ENCODE measurements at places on chromosomes 2 and 18. TPM values are rescaled to one million over a fixed set of nuclear protein-coding genes. Genes with fewer than 3 reads are reported as not detected.

DNA sequence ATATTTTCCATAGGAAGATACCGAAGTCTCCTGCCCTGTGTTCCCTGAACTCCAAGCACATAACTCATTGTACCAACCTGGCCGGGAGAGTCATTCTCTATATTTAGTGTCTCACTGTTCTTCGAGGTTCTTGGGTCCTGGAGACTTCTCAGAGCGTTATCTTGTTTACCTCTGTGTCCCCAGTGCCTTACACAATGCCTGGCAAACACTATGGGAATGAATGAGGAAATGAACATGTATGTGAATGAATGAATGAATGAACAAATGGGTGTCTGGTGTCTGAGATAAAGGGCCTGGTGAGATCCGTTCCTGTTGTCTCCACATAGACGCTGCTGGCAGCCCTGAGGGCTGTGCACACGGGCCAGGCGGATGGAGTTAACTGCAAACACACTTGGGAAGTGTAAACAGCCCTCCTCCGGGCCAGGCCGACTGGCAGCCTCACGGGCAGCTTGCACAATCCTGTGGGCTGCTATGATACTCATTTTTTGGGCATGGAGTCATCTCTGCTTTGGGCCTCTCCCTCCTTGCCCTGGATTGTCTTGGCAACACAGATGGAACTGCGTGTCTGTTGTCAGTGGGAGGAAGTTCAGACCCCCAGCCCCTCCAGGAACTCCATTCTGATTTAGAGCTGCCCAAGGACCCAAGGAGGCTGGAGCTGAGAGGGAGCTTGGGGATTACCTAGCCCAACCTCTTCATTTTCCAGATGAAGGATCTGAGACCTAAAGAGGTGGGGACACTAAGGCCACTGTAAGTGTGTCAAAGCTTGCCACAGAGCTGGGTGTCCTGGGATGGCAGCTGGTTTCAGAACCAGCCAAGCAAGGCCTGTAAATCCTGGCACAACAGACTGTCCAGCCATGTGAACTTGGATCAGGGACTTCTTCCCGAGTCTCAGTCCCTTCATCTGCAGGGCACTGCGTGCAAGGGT, 124.4 kb downstream of the INHBB start:
- DNase-seq = peak; percentile 94

- DNase-seq = no peak
Observed at GRCh38 chr2:182864949-182865570, 1.4 kb downstream of the FRZB start.

DNA sequence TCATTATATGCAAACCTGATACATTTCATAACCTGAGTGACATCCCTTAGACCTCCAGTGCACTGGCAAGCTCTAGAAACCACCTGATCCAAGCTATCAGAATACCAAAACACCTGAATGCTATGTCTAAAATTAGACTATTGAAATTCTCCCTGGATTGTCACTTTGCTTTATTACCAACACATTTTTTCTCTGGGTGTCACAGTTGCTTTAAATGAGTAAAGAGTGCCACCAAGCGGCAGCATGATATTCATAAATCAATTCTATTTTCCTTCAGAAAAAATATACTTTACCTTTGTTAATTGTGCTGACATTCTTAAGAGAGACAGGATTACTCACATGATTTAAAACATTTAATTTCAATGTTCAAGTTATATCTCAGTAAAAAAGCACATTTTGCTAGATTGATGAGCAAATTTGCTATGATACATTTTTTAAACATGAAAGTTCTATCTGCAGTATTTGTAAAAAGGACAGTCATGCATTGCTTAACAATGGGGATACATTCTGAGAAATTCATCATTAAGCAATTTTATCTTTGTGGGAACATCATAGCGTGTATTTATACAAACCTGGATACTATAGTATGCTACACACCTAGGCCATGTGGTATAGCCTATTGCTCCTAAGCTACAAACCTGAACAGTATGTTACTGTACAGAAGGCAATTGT, 338.4 kb upstream of the SLC39A10 start:
- DNase-seq = no peak

DNA sequence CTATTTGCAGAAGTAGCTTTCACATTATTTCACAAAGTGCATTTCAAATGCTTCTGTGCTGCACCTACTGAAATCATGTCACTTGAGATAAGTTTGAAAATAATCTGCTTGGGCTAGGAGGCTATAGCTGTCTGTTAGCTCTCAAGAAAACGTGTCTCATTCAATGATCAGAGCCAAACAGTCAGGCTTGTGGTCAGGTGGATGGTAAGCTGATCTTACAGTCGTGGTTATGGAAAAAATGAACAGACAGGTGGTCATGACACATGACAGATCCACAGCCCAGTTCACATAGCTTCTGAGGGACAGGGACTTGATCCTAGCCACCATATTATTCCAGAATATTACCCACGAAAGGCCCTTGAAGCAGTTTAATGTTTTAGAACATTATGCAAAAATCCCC, 26.5 kb upstream of the RFX8 start:
- DNase-seq = no peak

- no peak for DNase-seq
Observed at GRCh38 chr2:96157649-96158553, 12.7 kb upstream of the DUSP2 start.

DNA sequence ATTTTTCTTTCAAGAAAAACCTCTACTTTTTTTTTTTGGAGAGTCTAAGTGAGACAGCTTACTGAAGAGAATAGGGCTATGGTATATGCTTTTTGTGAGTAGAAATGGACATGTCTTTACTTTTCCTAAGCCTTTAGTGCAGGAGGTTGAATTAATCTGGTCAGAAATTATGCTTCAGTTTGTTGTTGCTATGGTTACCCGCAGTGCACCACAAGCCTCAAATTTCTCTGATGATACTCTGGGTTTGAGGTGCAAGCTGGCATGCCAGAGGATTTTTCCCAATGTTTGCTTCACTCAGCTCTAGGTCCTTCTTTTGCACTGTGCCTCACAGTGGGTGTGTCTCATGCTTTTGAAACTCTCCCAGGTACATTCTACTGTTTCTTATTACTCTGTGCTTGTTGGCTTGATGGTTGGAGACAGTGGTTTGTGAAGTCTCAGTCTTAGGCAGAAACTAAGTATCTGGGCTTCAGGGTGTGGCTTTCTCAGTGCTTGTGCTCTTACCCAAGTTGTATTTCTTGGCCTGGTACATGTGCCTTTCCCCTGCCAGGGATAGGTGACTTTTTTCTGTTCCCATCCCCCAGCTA, 278.3 kb downstream of the RBM43 start:
- DNase-seq = no peak

GRCh38 chr2:39501412-39501811, 64.3 kb upstream of the MAP4K3 start:
- no peak for DNase-seq

- no peak for DNase-seq
Observed at GRCh38 chr2:159714247-159714930, 2.1 kb downstream of the MARCHF7 start.

GRCh38 chr2:209642146-209642820, 129.3 kb upstream of the UNC80 start:
- no peak for DNase-seq

DNA sequence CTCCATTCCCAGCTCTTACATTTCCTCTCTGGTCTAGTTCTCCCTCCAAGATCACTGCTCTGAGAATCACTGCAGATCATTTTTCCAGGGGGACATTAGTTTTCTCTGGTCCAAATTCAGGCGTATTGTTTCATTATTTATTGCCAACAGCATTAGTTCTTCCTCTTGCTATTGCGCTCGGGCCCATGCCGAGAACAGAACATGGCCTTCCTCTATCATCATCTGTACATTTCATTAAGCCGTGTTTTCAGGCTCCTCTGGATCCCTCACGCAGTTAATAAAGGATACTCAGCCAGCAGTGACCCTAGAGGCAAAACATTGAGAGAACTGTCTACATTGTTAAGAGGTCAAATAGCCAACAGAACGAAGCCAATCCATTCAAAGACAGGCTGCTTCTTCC, 63.9 kb downstream of the CCBE1 start:
- no peak for DNase-seq

DNA sequence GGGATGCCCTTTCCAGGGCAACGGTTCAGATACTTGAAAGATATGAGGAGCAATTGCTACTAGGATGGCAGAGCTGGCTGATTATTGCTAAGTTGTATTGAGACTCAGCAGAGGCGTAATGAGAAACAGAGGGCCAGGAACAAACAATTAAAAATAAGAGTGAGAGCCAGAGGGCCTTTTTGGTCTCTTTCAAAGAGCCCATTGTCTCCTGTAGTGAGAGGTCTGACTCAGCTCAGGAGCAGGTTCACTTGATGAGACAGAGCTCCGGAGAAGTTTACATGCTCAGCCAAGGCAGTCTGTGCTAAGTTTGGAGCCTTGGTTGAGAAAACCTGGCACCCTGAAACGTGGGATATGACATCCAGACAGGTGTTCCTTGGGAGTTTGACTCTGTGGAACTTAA, 303.9 kb upstream of the DLGAP1 start:
- DNase-seq = no peak

DNA sequence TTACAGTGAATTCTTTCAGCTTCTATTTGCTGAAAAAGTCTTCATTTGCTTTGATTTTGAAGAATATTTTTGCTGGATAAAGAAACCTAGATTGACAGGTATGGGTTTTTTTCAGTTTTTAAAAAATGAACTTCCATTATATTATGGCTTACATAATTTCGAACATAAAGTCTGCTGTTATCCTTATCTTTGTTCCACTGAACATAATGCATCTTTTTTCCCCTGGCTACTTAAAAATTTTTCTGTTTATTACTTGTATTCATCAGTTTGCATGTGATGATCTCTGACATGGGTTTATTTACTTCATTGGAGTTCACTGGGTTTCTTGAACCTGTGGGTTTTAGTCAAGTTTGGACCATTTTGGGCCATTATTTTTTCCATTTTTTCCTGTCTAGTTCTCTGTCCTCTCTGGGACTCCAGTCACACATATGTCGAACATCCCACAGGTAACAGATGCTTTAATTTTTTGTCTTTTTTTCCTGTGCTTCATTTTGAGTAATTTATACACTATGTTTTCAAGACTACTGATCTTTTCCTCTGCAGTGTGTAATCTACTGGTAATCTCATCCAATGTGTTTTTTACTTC, 33.1 kb downstream of the SEC11C start:
- no peak for DNase-seq

Gene PID1
- total RNA-seq = 83.3 TPM

Gene RALB
- total RNA-seq = 16.3 TPM
